Stimulated activated CD8-positive, alpha-beta memory T cell treated with anti-CD3 and anti-CD28 coated beads, Interleukin-7, amount 100 ng/mL, for 1 hour (primary cell): ENCODE measurements at places on chromosomes 12 and 14.

DNA sequence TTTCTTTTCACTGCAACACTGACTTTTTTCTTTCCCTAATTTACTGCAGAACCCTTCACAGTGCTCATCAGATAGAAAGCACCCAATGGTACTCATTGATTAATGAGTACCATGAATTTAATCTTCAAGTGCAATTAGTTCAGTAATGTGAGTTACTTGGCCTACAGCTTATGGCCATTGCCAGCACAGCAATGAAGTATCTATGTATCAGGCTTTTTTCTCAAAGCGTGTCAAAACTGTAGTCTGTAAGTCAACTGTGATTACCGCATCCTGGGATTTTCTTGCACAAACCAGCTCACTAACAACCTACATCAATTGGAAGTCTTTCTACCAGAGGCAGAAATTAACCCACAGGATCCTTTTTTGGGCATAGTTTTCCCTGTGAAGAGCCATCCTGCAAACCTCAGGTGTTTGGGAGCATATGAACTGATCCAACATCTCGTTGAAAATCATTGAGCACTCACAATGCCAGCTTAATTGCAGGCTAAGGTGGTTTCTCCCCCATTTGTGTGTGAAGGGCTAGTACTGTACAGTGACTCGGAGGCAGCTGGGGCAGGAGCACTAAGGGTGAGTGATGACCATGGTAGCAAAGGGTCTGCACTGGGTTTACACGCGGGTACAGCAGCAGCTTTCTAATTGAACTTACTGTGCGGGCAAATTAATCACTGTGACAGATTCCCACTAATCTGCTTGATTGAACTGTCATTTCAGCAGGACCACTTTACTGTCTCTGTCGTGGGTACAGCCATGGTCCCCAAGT lies 619.3 kb downstream of the SNAPC1 start:
- no peak for DNase-seq

DNA sequence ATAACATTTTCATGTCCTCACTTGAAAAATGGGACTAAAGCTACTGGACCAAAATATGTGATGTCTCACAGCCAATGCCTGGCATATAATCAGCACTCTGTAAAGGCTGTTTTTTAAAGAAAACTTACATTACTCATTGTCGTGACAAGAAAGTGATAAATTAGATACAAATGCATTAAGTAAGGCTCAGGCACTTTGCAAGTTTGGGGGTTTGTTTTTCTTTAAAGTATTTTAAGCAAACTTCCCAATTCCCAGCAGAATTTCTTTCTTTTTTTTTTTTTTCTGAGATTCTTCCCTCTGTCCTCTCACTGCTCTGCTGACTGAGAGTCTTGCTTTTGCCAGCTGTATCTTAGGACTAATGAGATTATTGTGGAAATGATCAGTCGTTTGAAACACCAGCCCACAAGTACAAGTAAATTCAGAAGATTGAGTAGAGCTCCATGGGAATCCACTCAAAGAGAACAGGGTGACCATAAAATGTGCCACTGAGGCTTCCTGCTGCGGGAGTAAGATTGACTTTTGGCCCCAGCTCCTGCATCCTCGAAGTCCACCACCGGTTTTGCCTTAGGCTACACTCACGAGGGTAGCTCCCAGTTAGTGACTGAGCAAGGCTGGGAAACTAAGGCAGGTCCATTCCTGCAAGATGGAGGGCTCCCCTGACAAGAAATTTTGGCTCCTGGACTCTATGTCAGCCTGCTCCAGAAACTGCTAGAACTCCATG lies 82.8 kb downstream of the TMTC1 start:
- no peak for DNase-seq

DNA sequence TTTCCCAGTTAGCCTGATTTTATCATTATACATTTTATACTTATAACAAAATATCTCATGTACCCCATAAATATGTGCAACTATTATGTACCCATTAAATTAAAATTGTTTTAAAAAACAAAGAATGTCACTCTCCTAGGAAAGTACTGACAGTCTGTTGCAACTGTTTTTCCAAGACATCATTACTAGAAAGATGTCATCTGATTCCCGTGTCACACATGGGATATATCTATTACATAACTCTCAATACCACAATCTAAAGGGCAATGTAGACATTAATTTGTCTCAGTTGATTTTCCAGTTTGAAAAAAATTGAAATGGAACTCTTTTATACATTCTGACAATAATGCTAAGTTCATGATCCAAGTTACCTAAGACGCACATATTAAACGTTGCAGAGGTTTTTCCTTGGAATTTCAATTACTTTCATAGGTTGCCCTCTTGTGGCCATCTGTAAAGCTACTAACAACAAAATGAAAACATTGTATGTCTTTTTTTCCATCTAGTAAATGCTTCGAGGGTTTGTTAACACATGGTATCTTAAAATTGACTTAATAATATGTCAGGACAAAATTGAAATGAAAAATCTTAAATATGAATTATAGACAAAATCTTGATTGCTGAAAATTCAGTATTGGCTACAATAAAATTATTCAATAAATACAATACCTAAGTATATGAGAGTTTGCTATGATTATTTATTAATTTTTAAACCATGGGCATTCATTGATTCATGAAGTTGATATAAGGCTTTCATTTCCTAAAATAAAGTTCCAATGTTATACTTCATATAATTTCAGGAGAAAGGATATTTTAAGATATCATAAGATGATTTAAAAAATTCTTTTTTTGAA lies 131.6 kb downstream of the PPFIA2 start:
- DNase-seq = no peak

GRCh38 chr14:91509083-91509877 lies 830 bp downstream of the PPP4R3A start:
- no peak for DNase-seq

GRCh38 chr14:99749763-99750715 lies 43.2 kb upstream of the EML1 start:
- DNase-seq = no peak

DNA sequence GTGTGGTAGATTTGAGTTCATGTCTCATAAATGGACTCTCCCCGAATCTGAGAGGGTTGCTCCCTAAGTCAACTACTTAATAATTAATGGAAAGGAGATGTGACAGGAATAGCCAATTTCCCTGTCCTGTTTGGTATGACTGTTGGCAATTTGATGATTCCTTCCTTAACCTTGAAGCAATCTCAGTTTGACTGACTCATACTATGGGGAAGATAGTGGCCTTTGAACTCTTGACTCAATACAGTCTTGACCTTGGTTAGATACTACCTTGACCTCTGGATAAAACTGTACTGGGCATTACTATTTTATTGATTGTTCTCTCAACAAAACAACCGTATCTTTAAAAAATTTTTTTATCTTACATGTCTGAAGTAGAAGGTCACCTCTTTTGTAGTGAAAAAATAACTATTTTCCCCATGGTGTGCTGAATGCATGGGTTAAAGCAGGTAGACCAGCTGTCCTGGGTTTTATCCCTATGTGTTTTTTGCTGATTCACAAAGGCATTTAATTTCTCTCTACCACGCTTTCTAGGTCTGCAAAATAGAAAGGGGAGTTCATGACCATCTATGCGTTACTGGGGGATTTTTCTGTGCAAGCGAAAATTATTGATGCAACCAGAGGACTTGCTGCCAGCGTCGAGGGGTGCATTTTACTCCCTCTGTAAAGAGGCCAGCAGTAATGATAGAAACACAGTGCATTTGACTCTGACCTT lies 80.1 kb downstream of the ETV6 start:
- no peak for DNase-seq

GRCh38 chr14:65414961-65415589 lies 2.5 kb downstream of the FUT8 start:
- DNase-seq = no peak

GRCh38 chr14:80587096-80587724 lies 354.3 kb downstream of the CEP128 start:
- DNase-seq = no peak

GRCh38 chr14:74545386-74545785 lies 51.8 kb downstream of the ISCA2 start:
- DNase-seq = no peak

DNA sequence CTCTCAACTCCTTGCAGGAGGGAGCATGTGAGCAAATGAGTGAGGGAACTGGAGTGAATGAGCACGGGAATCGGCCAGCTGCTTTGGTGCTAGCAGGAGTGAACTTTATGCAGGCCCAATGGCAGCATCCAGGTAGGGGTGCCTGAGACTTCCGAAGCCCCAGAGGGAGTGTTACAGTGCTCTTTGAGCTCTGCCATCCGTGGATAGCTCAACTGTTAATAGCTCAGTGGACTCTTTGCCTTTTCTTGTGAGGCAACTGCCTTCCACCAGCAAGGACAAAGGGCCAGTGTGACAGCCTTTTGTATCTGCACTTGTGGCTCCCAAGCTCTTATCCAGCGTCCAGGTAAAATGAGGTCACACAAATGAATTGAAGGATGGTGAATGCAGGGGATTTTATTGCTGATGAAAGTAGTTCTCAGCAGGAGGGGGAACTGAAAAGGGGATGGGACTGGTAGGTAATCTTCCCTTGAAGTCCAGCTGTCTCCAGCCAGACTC lies 12.9 kb downstream of the CREBL2 start:
- no peak for DNase-seq

DNA sequence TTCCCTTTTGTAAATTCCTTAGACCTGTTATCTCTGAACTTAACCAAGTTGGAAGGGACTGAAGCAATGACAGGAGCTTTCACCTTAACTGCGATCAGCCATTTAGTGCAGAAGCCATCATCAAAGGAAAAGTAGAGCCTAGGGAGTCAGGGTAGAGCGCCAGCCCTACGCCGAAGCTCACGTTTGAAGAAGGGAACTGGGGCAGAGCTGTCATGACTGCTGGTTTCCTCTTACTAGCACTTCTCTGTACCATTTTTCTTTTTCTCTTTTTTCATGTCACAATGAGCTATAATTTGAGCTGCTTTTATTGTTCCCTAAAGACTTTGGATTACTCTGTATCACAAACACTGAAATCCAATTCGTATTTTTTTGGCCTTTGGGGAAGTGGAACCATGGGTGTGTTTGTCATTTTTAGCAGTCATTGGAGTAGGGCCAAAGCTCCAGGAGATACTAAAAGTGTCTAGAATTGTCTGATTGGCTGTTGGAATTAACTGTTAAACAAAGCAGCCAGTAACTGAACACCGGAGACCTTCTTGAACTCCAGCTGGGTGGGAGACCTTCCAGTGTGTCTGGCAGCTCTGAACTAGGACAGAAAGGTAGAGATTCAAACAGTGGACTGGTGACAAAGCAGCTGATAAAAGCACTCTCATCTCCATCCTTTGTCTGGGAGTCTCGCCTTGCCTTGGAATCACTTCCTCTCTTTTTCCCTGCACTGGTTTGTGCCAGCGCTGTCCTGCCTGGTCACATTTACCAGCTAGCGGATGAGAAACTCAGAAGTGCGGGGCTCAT lies 9.1 kb downstream of the MTRFR start:
- DNase-seq = no peak

DNA sequence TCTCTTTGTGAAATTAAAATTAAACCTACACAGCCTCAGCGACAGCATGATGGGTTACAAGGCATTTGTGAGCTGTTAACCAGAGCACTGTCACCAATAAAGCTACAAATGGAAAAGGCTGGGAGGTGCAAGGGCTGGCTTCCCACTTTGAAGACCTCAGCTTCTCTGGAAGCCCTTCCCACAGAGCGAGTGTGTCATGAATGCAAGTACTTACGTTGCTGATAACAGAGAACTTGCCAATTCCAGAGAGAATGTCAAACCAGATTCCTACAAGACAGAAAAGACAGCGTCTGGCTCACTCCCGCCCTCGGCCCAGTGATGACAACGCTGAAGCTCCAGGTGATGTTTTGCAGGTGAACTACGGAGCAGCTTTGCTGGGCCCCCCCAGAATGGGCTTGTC lies 145.8 kb downstream of the NTF3 start:
- DNase-seq = no peak

DNA sequence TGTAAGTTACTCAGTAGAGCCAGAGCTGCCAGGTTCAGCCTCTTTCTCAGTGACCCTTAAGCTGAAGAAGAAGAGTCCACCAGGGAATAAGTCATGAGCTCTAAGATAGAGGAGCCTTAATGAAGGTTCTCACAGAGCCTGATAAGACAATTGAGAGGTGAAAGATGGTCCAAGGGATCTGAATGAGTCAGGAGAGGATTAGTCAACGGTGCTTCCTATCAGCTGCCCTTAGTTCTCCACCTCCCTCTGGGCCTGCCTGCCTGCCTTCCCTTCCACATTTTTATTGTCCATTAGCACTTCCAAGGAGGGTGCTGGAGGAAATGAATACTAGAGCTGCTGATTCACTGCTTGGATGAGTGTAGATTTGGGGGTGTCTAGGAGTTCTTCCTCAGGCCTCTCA lies 161.7 kb upstream of the RMST start:
- DNase-seq = no peak

DNA sequence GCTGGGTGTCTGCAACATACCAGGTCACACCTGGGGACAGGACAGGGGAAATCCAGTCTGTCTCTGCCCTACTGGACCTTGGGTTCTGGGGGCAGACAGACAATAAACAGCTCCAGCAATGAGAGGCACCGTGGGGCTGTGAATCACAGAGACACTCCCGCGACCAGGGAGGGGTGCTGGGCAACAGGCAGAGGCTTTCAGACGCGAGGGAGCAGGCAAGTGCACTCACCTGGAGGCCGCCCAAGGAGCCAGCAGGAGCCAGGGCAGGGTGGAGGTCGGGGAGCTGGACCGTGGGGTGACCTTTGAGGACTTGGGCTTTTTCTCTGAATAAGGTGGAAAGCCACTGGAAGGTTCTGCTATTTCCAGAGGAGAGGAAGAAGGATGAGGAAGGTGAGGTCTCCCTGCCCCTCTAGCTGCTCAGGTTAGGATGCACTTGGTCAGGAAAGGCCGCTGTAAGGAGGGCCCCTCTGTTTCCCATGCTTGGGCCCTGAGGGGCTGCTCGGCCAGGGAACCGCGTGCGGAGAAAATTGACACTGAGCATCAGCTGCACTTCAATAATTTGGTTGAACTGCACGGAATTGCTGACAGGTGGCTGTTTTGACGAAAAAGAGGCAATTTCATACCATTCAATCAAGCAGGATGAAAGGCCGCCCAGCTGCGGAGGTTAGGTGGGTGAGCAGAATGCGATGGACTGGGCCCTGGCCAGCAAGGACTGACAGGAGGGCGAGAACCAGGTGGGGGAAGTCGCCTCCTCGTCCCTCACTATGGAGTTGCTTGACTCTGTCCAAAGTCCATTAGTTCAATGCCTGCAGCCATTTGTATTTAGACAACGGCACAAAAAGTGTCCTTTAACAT lies 42.2 kb downstream of the JAG2 start:
- DNase-seq = no peak

DNA sequence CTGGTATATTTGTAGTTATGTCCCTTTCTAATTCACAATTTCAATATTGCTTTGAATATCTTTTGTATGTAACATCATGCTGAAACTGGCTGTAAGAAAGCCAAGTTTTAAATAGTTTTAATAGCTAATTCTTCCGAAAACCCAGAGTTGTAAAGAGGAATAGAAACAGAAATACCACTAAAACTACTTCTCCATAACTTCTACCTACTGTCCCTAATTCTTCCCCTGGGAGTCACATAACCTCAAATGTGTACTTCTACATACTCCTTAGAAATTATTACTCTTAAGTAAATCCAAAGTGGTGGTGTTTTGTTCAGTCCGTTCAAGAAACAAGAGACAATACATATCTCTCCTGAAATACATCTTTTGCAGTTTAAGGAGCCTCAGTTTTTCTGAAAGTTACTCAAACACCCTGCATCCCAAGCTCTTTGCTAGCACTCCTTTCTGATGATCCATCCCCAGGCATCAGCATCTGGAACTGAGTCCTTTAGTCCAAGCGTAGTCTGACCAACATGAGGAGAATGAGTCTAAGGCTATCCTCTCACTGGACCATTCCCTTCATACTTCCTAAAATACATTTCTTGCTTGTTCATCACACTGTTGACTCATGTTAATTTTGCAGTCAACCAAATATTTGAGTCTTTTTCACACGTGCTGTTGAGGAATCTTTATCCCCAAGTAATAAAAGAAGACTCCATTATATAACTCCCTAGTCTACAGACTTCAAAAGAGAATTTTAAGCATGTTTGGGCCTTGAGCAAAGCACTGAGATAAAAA lies 214.3 kb upstream of the NUDT4 start:
- DNase-seq = no peak
